ENCODE measurements at places on chromosomes 3 and 15.
A peak's percentile ranks its signal among the peaks of the same experiment; 100 is the strongest.

DNA sequence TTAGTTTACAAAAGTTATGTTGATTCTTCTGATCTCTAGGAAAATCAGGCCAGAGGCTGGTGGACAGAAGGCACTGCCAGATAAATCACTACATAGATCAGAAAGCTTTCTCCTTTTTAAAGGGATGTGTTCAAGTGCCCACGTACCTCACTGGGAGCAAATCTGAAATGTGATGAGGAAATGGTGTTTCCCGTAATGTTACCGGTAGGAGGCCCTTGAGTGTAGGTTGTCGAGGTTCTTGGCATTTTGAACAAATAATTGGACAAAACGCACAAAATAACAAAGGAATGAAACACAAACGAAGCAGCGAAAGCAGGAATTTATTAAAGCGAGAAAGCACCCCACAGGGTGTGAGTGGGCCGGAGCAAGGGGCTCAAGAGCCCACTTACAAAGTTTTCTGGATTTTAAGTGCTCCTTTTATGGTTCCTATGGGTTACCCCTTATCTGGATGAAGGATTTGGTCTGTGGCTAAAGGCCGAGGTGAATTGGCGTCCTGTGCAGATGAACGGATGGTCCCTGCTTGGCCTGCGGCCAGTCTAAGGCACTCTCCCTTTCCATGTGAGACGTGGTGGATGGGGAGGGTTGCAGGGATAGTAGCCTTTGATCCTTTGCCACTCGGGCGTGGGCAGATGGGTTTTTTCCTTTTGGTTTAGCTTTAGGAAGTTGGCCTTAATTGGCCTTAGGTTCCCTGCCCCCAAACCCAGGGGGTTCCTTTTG is 1.0 kb downstream of the SNX1 start:
- peak overlapping the region; percentile 98 for H3K27ac ChIP-seq
- peaks cover 69% of the 10 kb centered on the region for H3K4me1 ChIP-seq
- H3K36me3 ChIP-seq, result peaks cover 16% of the 10 kb centered on the region
- peak; percentile 27 for DNase-seq

- H3K27me3 ChIP-seq, result no peaks in the 10 kb centered on the region
- no peak for DNase-seq
- H3K4me3 ChIP-seq, result no peak overlapping the region
- H3K4me1 ChIP-seq, result peaks cover 38% of the 10 kb centered on the region
- H3K36me3 ChIP-seq, result peaks cover 51% of the 10 kb centered on the region
Observed at GRCh38 chr15:43190178-43190577, 5.0 kb downstream of the CCNDBP1 start.

DNA sequence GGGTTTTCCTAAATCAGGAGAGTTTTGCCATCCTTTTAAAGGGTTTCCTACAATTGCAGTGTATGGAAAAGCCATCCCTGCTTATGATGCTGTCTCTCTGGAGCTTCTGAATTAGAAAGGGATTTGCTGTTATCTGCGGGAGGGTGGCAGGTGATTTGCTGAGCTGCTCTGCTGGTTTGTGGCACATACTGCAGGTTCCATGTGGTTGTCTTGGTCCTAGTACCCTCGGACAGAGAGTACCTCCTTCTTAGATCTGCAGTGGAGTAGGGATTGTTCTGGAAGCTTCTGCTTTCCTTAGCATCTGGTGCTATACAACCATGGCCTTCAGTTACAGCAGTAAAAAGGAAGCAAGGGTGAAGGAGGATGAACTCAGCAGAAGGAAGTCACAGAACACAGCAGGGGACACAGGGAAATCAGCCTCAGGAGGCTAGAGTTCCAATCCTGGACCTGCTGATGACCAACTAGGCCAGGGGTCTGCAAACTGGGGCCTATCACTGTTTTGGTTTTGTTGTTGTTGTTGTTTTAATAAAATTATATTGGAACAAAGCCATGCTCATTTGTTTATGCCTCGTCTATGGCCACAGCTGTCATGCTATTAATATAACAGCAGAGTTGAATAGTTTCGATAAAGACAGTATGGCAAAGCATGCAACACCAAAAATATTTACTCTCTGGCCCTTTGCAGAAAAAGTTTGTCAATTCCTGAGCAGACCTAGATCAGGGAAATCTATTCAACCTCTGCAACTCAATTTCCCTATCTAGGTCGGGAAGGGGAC is 39.5 kb downstream of the STARD5 start:
- H3K4me3 ChIP-seq, result no peak overlapping the region
- DNase-seq, result no peak

GRCh38 chr15:60350108-60350507 is 47.7 kb downstream of the ANXA2 start:
- H3K27ac ChIP-seq, result peak overlapping the region; percentile 63
- no peak for DNase-seq
- H3K4me3 ChIP-seq, result no peak overlapping the region
- no peaks in the 10 kb centered on the region for H3K27me3 ChIP-seq
- H3K4me1 ChIP-seq, result peaks cover 6% of the 10 kb centered on the region

DNA sequence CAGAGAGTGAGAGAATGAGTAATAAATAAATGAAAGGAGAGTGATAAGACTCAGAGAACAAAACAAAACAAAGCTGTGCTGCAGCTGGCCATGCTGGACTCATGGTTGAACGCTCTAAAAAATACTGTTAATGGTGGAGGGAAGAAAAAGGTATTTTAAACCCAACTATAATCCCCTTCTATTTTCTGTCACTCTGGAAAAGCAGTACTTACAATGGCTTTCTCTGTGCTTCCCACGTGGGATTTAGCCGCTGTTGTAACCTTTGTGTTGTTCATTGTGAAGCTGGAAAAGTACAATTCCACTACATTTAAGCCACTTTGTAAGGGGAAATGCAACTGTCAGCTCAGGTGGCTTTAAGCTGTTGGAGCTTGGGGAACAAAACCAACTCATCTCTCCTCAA is 917.7 kb downstream of the IGSF11 start:
- H3K36me3 ChIP-seq, result no peaks in the 10 kb centered on the region
- no peak overlapping the region for H3K27ac ChIP-seq
- H3K27me3 ChIP-seq, result no peaks in the 10 kb centered on the region

GRCh38 chr3:95148107-95148506 is 1085.2 kb downstream of the NSUN3 start:
- H3K4me1 ChIP-seq, result no peaks in the 10 kb centered on the region
- H3K4me3 ChIP-seq, result no peak overlapping the region
- H3K27me3 ChIP-seq, result no peaks in the 10 kb centered on the region
- H3K27ac ChIP-seq, result no peak overlapping the region
- DNase-seq, result no peak

DNA sequence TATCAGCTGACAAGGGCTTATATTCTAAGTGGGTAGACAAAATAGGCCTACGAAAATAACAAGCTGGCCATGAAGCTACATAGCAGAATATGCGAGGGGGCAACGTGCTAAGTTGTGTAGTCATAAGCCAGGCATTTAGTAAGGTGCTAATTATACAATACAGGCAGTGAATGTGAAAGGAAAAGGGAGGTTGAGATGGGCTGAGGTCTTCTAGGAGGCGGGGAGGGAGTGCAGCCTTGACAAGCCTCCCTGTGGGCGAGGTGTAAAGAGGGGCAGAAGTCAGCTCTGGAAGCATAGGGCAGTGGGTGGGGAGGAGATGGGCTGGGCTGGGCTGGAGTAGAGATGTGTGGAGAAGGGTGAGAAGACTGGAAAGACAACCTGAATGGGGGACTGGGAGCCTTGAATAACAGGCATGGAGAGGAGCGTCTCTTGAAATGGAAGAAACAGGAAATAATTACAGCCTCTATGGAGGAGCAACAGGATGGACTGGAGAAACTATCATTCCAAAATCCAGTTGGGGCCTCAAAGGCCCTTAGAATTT is 1.2 kb downstream of the TIGIT start:
- peaks cover under 1% of the 10 kb centered on the region for H3K27me3 ChIP-seq
- H3K36me3 ChIP-seq, result no peaks in the 10 kb centered on the region

DNA sequence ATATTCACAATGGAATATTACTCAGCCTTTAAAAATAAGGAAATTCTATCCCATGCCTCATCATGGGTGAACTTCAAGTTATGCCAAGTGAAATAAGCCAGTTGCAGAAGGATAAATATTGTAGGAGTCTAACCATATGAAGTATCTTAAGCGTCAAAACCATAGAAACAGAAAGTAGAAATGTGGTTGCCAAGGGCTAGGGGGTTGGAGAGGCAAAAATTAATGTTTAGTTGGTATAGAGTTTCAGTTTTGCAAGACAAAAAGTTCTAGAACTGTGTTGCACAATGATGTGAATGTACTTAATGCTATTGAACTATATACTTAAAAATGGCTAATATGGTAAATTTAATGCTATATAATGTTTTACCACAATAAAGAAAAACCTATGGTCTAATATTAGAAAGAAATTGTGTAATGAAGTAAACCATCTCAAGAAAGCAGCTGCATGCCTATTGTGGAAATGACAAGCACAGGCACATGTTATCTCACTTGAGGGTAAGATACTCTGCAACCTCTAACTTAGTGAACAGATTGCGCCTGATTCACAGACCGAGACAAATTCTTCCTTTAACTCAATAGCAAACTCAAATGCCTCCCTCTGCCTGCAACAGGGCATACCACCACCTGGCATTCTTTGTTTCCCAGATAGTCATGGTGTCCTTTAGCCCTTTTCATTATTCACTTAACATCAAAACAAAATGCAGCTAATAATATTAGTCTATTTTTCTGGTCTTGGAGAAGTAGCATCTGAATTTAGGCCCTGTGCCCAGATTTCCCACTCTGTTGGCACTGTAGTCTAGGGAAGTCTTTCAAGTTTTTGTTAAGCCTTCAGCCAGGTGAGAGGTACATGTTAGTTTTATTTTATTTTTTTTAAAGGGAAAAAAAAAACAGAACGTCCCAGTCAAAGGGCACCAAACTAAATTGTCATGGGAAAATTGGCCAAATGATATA is 80.2 kb upstream of the ACP3 start:
- no peak overlapping the region for H3K4me3 ChIP-seq
- peaks cover 3% of the 10 kb centered on the region for H3K27me3 ChIP-seq
- no peaks in the 10 kb centered on the region for H3K36me3 ChIP-seq
- H3K27ac ChIP-seq, result no peak overlapping the region
- no peak for DNase-seq

DNA sequence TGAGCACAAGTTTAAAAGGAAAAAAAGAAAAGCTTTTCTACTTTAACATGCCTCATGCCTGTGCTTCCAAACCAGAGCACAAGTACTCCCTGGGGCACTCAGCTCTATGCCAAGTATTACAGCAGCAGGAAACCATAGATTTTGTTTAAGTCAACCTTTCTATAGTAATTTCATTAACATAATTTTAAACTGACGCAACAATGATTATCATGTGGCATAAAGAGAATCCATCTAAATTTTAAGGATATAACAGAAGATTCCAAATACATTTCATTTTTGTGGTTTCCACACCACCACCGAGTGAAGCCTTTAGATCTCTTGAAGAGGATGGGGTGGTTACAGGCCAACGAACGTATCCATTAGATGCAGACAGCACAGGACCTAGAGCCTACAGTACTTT is 112.1 kb downstream of the TNIK start:
- H3K4me3 ChIP-seq, result no peak overlapping the region
- H3K36me3 ChIP-seq, result peaks cover 40% of the 10 kb centered on the region
- no peaks in the 10 kb centered on the region for H3K27me3 ChIP-seq

DNA sequence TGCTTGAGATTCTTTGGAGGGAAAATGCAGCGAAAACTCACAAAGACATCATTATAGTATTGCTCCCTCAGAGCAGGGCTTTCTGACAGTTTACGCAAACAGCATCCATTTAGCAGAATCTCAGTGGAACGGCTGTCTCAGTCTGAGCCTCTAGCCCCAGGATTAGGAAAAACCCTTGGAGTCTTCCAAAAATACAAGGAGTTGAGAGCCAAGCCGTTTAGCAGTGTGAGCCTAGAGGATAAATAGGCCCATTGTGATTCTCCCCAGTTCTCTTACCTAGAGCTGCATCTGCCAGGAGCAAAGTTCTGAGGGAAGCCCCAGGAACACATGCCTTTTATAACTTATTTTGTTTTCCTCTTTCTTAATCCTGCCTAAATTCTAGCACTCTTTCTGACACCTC is 359.6 kb downstream of the NTRK3 start:
- peaks cover 3% of the 10 kb centered on the region for H3K27me3 ChIP-seq
- H3K36me3 ChIP-seq, result no peaks in the 10 kb centered on the region
- no peak for DNase-seq
- H3K27ac ChIP-seq, result no peak overlapping the region
- H3K4me1 ChIP-seq, result no peaks in the 10 kb centered on the region

GRCh38 chr15:29142129-29142747 is 127.4 kb downstream of the NSMCE3 start:
- peaks cover 2% of the 10 kb centered on the region for H3K4me1 ChIP-seq
- H3K36me3 ChIP-seq, result no peaks in the 10 kb centered on the region
- H3K27ac ChIP-seq, result no peak overlapping the region
- H3K27me3 ChIP-seq, result peaks cover 25% of the 10 kb centered on the region
- no peak for DNase-seq

DNA sequence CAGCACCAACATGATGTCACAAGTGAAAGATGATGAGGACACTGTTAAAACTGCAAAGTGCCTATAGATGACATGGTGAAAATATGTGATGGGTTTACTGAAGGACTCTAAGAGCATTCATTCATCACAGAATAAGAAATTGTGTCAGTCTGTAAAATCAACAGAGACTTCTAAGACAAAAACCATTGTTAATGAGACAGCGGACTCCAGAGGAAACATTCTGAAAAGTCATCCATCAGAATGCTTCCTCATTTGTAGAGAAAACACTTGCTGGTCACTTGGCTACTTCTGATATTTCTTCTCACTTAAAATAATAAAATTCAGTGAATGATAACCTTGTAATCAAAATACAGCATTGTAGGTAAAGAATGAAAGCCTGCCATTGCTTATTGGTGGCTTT is 7.3 kb downstream of the PLSCR4 start:
- no peak overlapping the region for H3K27ac ChIP-seq
- peaks cover 3% of the 10 kb centered on the region for H3K27me3 ChIP-seq
- H3K36me3 ChIP-seq, result no peaks in the 10 kb centered on the region
- DNase-seq, result no peak
- H3K4me1 ChIP-seq, result no peaks in the 10 kb centered on the region
- no peak overlapping the region for H3K4me3 ChIP-seq

DNA sequence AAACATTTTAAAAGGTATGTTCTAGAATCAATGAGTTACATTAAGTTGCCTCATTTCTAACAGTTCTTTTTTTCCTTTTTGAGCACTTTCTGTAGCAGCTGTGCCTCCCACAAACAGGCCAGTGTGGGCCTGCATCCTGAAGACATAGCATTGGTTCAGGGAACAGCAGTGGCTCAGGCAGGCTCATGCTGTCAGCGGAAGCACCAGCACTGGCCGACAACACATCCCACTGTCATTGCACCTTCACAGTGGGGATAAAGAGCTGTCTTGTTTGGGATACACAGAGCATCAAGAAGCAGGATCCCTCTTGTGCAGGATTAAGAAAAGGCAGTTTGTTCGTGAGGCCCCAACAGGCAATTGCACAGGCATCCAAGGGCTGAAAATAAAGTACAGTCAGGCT is 123.3 kb downstream of the MOBP start:
- H3K4me1 ChIP-seq, result no peaks in the 10 kb centered on the region
- no peak overlapping the region for H3K4me3 ChIP-seq
- no peaks in the 10 kb centered on the region for H3K27me3 ChIP-seq
- no peak for DNase-seq
- H3K27ac ChIP-seq, result no peak overlapping the region
- no peaks in the 10 kb centered on the region for H3K36me3 ChIP-seq

- no peaks in the 10 kb centered on the region for H3K36me3 ChIP-seq
- no peak for DNase-seq
- H3K4me3 ChIP-seq, result no peak overlapping the region
- H3K27ac ChIP-seq, result no peak overlapping the region
Observed at GRCh38 chr15:36925653-36926426, 174.5 kb downstream of the MEIS2 start.
